Myocyte (in vitro differentiated cells): ENCODE measurements at places on chromosomes 4 and X.

- DNase-seq, result peak; percentile 80
Measured at GRCh38 chrX:68693481-68694434, 46.3 kb downstream of the STARD8 start.

GRCh38 chr4:84841435-84841834 lies 125.1 kb downstream of the WDFY3 start:
- DNase-seq, result no peak

DNA sequence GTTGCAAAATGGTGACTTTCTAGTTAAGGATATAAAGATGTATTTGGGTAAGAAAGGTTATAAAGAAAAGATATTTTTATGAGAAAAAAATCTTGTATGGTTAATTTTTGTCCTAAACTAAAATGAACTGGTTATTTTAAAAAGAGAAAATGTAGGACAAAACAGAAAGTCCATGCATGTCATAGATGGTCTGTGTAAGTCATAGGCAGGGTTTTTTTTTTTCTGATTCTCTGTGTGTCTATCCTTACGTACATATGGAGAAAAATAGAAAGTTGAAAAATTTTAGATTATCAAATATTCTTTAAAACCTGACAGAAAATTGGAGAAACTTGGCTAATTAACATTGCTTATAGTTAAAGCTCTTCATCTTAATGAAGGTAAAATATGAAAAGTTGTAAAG lies 493.4 kb downstream of the IQCM start:
- DNase-seq, result no peak

DNA sequence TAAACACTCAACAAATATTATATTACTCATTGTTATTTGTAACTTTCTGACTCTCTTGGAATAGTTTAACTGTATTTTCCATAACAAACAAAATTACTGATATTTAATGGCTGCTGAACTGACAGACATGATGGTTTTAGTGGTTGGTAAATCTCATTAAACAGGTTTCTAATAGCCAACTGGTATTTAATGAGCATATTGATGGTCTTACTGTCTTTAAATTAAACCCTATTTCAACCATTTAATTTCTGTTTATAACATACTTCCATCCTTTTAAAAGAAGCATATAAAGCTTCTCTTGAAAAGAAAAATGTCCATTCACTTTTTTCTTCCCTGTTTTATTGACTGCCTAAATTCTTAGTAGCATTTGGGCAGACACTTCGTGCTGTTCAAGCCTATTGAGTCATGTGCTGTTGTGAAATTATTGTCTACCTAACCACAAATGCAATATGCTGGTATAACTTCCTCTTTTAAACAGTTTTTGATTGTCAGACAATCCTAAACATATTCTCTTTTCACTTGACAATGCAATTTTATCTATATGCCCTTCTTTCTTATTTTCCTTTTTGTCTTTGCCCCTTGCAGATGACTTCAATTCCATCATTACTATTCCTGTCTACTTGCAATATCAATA lies 163.9 kb upstream of the SLC7A11 start:
- peak; percentile 28 for DNase-seq
